NCI-H2171 (cell line): ENCODE measurements at places on chromosomes 12 and 14.

GRCh38 chr12:50271724-50272247 is 11.5 kb downstream of the LIMA1 start:
- no peak for DNase-seq

- no peak for DNase-seq
Measured at GRCh38 chr12:98425859-98426258, 89.5 kb upstream of the TMPO start.

- no peak for DNase-seq
Measured at GRCh38 chr14:22487941-22488340, 101.1 kb downstream of the DAD1 start.

DNA sequence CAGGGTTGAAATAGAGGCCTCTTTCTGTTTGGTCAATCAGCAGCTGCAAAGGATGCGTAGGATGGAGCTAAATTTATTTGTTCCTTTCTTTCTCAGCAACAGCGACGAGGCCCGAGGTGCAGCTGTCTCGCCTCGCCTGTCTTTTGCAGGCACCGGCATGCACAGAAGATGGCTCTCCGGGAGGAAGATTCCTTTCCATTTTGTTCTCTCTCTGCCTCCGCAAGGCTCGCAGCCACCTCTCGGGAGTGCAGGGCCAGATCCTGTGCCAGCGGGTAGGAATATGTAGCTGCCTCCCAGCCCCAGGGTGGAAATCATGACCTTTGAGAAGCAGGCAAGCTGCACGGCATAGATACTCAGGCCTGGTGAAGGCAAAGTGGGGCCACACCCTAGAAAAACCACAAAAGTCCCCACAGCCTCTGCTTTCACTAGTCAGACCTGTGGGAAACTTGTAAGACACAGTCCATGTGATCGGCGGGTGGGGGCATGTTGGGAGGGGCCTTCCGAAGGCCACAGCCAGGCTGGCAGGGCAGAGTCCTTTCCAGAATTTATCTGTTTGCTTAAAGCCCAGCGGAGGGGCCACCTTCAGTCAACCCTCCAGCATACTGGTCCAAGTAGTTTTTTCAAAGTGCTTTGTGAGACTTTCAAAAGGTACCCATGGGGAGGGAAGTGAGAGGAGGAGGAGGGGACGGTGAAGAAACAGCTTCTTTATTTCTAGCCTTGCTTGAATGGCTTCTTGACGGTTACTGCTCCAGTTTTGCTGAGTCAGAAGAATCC is at the start of gene MAP1LC3B2:
Gene MAP1LC3B2 (plus strand): TSS at position 220 of the 774 bp plus-strand sequence. CDS start 16,562 bp downstream, outside the sequence.
- no peak for DNase-seq

DNA sequence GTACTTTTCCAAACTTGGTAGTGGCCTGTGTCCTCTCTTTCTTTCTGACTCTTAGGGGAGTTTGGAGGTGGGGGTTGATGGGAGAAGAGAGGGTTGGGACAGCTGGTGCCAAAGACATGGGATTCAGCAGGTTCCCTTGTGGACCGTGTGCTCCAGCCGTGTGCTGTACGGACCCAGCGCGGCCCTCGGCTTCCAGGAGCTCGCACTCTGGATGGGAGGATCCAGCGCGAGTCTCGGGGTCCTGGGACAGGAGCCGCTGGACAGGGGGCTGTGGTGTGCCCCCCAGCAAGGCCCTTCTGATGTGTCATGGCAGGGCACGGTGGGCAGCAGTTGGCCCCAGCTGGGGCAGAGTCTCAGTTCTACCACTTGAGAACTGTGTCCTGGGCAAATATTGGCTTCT is 45.0 kb upstream of the TSPAN9 start:
- DNase-seq: no peak

- DNase-seq: no peak
Measured at GRCh38 chr12:53622724-53623123, 3.5 kb downstream of the ATF7 start.

DNA sequence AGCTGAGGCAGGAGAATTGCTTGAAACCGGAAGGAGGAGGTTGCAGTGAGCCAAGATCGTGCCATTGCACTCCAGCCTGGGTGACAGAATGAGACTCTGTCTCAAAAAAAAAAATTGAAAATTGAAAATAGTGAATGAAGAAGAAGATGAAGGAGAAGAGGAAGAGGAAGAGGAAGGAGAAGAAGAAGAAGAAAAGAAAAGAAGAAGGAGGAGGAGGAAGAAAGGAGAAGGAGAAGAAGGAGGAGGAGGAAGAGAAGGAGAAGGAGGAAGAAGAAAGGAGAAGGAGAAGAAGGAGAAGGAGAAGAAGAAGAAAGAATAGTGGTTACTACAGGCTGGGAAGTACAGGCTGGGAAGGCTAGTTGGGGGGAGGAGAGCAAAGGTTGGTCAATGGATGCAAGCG is 124.3 kb upstream of the CPSF6 start:
- no peak for DNase-seq

DNA sequence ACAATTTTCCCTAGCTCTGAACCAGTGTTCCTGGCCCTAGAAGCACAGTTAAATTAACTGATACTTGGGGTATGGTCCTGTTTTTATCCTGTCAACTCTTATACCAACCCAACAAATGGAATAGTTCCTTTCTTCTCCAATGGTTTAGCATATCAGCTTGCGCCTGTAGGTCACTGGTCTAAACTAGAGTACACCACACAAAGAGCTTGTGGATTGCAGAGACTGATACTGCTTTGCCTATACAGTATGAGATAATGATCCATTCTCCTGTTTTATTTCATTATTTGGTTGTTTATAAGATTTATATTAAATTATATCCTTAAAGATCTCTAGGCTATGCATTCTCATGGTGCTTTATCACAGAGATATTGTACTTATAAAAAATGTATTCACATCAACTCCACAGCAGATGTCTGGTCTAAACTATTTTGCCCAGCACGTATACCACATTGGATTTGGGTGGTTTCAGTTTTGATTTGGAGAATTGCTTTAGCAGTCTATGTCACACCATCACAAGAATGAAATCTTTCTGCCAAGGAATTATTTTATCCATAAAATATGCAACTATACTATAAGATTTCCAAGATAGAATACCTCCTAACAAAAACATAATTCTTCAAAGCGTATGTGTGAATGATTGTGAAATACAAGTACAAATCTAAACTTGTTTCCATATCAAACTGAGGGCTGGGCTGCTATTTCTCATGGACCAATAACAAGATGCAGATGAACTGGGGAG is 142.1 kb downstream of the SLC16A7 start:
- DNase-seq: no peak
